GM23338 (cell line): ENCODE measurements at places on chromosomes 3 and 15. TPM values are rescaled to one million over a fixed set of nuclear protein-coding genes. Genes with fewer than 3 reads are reported as not detected.

DNA sequence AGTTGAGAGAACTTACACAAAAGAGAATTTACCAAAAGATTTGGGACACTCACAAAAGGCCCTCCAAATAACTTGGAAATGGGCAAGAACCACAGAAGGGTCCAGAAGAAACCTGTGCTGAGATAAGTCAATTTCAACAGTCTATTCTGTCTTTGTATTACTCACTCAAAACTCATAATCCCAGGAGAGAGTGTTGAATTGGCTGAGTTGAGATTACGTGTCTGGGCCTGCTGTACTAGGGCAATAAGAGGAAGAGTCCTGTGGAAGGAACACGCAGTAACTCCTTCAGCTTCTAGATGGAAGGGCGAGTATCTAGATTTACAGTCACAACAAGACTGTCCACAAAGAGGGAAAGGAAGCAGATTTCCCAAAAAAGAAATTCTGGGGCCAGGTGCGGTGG is 42.5 kb upstream of the DYNC1LI1 start:
- no peak for DNase-seq
- H3K27me3 ChIP-seq: no peaks in the 10 kb centered on the region
- H3K27ac ChIP-seq: no peak overlapping the region
- H3K4me1 ChIP-seq: peaks cover 6% of the 10 kb centered on the region; the same call in 1 of the 2 replicates
- H3K4me3 ChIP-seq: no peak overlapping the region

DNA sequence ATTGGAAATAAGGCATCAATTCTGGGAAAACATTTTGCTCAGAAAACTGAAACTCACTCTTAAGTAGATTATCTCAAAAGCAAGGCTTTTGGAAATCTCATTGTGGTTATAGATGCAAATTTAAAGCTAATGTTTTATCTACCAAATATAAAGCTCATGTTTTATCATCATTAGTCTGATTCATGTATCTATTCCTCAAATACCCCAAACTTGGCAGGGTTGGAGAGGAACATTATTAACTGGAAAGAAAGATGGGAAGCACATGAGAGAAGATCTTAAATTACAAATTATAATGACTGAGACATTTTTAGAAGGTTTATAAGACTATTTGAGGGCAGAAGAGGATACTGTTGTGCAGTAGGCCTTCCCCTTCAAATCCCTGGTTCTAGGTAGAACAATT is 137.3 kb upstream of the TGFBR2 start:
- no peaks in the 10 kb centered on the region for H3K36me3 ChIP-seq
- no peaks in the 10 kb centered on the region for H3K27me3 ChIP-seq
- DNase-seq: no peak
- H3K27ac ChIP-seq: no peak overlapping the region

The PTH1R gene
- total RNA-seq: 1.3 and 5.7 TPM in 2 replicates

GRCh38 chr3:85881833-85882393 is 923.1 kb downstream of the CADM2 start:
- no peaks in the 10 kb centered on the region for H3K27me3 ChIP-seq
- H3K4me3 ChIP-seq: no peak overlapping the region
- H3K27ac ChIP-seq: no peak overlapping the region
- H3K36me3 ChIP-seq: no peaks in the 10 kb centered on the region
- DNase-seq: no peak

DNA sequence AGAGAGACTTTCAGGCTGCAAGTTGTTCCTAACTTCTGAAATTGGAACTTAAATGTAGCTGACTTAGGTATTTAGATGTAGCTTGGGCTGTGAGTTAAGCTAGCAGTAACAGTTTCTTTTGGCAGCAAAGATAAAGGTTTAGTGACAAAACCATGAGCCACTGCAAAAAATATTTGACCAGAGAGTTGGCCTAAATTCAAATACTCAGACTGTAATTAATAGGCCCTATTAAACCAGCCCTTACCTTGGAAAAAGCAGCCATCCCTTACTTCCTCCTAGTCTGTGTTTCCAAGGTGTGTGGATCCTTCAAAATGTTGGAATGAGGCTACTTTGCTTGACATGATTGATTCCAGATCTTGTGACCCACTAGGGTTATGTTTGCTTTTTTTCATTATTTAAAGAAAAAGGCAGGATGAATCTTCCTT is 8.2 kb downstream of the TPM1 start:
- no peak overlapping the region for H3K4me3 ChIP-seq
- no peaks in the 10 kb centered on the region for H3K27me3 ChIP-seq
- peaks cover 23% of the 10 kb centered on the region; the same call in 1 of the 2 replicates for H3K36me3 ChIP-seq
- H3K4me1 ChIP-seq: peaks cover 45% of the 10 kb centered on the region
- no peak for DNase-seq
- peak overlapping the region; percentile 53 for H3K27ac ChIP-seq
